ENCODE measurements at places on chromosomes 13 and 19.

- DNase-seq = no peak
Measured at GRCh38 chr13:41970022-41970421, 9.1 kb upstream of the VWA8 start.

GRCh38 chr19:31497709-31498108 lies 148.5 kb upstream of the TSHZ3 start:
- DNase-seq = no peak

- no peak for DNase-seq
Measured at GRCh38 chr13:87674247-87674738, 3.1 kb downstream of the SLITRK5 start.

- no peak for DNase-seq
Measured at GRCh38 chr19:1888385-1888784, 3.1 kb upstream of the ABHD17A start.

GRCh38 chr19:34375598-34375997 lies 10.6 kb downstream of the GPI start:
- DNase-seq = no peak

GRCh38 chr13:26442541-26442940 lies 114.9 kb upstream of the WASF3 start:
- no peak for DNase-seq

DNA sequence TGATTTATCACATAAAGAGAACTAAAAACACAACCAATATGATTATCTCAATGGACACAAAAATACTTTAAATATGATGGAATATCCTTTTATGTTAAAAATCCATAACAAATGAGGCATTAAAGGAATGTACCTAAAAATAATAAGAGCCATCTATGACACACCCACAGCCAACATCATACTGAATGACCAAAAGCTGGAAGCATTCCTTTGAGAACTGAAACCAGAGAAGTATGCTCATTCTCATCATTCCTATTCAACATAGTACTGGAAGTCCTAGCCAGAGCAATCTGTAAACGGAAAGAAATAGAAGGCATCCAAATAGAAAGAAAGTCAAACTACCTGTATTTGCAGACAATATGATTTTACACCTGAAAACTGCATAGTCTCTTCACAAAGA lies 671.0 kb downstream of the SLITRK1 start:
- no peak for DNase-seq

DNA sequence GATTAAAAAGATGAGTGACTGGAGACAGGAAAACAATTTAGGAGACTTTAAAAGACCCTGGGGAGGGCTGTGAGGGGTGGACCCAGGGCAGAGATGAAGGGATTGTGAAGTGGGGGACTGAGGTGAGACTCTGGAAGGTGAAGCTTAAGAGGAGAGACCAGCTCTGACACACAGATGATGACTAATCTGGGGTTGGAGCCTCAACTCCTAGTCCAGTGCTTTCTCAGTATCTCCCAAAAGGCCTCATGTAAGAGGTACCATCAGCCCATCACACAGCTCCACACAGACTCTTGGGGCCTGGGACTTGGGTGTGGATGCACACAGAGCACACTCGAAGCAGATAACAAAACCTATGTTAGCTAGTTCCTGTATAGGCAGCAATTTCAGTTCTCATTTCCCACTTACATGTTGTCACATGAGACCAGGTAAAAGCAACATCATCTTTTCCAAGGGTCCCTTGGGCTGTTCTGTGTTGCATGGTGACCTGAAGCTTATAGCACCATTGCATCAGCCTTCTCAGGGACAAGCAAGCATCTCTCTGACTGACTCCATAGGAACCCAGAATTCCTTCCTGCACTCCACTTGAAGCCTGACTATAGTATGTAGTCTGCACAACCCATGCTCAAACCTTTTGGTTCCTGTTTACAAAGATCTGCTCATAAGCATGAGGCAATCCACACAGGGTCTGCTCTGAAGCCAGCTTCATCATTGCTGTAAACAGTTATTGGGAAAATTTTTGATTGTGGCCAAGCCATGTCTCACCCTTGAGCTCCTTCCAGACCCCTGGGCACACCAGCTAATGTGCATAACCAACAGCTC lies 88.6 kb upstream of the MYCBP2 start:
- DNase-seq = no peak

GRCh38 chr13:59495936-59496512 lies 667.7 kb downstream of the DIAPH3 start:
- no peak for DNase-seq

DNA sequence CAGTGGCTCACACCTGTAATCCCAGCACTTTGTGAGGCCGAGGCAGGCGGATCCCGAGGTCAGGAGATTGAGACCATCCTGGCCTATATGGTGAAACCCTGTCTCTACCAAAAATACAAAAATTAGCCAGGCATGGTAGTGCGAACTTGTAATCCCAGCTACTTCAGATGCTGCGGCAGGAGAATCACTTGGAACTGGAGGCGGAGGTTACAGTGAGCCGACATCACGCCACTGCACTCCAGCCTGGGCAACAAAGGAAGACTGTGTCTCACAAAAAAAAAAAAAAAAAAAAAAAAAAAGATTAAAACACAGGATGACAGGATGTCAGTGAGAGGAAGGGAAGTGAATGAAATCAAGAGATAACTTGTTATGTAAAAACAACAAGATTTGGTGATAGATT lies 1158.5 kb downstream of the PCDH9 start:
- DNase-seq = no peak

GRCh38 chr13:108961542-108962125 lies 332.2 kb downstream of the MYO16 start:
- no peak for DNase-seq

- DNase-seq = no peak
Measured at GRCh38 chr19:18856385-18857126, 24.8 kb downstream of the UPF1 start.

DNA sequence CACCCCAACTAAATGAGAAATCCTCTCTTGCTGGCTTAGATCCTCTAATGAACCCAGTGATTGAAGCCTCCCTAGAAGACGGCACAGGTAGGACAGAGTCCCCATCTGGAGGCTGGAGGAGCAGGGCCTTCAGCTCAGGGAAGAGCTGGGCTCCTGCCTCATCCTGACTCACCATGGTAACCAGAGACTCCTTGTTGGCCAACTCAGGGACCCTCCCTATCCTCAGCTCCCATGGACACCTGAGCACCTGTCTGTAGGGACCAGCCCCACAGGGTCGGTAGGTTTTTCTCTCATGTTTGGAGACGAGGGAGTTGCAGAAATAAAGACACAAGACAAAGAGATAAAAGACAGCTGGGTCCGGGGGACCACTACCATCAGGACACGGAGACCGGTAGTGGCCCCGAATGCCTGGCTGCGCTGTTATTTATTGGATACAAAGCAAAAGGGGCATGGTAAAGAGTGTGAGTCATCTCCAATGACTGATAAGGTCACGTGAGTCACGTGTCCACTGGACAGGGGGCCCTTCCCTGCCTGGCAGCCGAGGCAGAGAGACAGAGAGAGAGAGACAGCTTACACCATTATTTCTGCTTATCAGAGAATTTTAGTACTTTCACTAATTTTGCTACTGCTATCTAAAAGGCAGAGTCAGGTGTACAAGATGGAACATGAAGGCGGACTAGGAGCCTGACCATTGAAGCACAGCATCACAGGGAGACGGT lies 26.6 kb downstream of the SIGLEC7 start:
- no peak for DNase-seq

DNA sequence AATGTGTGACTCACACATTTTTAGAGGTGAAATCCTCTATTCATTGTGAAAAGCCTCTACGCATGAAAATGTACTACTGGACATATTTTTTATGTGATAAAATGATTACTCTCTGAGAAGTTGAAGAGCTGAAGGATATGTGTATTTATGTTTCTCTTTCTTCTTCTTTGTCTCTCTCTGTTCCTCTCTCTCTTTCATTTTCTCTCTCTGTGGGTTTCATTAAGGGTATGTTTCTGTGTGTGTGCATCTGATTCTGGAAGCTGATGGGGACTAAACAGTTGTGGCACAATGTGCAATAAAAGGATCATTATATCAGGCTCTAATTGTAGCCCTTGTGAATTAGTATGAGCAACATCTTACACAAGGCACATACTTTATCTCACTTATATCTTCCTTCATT lies 867.7 kb downstream of the PCDH9 start:
- no peak for DNase-seq

- DNase-seq = no peak
Measured at GRCh38 chr19:5889288-5889971, 14.2 kb downstream of the NDUFA11 start.

DNA sequence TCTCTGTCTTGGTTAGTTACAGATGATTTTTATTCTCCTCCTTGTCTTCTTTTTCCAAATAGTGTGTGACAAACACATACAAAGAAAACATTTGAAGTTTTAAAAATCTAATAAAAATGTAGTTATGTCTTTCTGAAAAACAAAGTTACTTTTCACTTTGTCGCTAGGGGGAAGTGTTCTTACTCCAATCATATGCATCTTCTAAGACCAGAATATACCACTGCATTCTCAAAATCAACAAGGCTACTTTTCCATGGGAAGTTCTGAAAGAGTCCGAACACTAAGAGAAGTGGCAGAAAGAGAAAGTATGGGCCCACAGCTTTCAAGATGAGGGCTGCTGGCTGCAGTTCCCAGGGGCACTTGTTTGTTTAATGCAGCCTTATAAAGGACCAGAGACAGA lies 208.9 kb downstream of the DCT start:
- no peak for DNase-seq

GRCh38 chr13:35987572-35988513 lies 143.3 kb downstream of the DCLK1 start:
- DNase-seq = no peak

DNA sequence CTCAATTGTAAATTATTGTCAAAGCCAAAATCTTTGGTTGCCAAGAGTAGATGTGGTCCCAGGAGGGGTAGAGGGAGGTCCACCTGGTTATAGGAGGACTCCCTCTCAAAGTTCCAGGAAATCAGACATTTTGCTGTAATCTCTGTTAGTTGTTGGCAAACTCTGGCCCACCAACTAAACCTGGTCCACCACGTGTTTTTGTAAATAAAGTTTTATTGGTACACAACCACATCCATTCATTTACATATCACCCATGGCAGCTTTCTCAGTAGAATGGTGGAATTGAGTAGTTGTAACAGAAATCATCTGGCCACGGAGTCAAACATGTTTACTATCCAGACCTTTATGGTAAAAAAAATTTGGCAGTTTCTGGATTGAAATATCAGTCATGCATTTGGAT lies 70.6 kb downstream of the ZNF557 start:
- no peak for DNase-seq

- no peak for DNase-seq
Measured at GRCh38 chr13:85347251-85347650, 452.0 kb downstream of the SLITRK6 start.

DNA sequence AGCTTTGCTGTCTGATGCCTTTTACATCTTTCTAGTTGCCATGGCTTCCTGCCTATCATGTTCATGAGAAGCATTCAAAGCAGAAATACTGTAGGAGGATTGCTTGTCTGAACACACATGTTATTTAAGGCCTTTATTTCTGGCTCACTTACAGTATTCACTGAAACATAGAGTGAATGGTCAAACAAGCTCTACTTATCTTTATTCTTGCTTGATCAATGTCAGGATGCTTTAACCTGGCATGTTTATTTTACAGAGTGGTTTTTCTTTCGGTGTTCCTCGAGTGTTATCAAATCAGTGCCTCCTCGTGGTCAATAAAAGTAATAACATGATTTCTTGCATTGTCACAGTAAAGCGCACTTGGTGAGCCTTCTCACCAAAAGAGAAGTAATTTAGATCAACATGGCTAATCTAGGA lies 73.5 kb upstream of the PCDH17 start:
- DNase-seq = no peak

GRCh38 chr13:33262062-33262487 lies 23.5 kb downstream of the STARD13 start:
- DNase-seq = no peak

DNA sequence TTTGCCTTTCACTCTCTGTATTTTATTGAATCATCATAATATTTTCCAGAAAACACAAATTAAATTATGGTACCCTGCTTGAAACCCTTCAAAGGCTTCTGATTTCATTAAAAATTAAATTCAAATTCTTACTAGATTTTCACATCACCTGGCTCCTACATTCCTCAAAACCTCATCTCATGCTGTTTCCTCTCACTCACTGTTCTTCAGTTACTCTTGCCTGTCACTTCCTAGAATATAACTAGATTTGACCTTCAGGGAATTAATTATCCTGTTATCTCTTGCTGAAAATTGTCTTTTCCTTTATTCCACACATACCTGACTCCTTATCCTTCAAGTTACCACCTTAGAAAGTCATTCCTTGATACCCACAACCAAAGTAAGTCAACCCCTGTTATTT lies 2294.7 kb downstream of the PCDH9 start:
- DNase-seq = no peak

DNA sequence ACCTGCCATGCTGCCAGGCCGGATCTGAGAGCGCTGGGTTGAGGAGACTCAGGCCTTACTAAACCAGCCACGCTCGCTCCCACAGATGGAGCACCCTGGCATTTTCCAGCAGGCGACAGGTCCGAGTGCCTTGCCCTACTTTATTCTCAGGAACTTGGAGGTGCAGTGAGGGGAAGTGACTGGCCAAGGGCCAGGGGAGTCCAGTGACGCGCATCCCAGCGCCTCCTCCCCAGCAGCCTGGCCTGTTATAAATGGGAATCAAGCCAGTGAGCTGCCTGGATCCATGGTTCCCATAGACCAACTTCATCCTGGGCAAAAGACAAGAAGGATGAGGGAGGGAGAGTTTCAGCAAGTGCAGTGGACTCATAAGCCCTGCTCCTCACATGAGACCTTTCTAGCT lies 35.5 kb downstream of the TMED1 start:
- no peak for DNase-seq

- no peak for DNase-seq
Measured at GRCh38 chr19:46431824-46432223, 3.1 kb upstream of the PNMA8C start.

DNA sequence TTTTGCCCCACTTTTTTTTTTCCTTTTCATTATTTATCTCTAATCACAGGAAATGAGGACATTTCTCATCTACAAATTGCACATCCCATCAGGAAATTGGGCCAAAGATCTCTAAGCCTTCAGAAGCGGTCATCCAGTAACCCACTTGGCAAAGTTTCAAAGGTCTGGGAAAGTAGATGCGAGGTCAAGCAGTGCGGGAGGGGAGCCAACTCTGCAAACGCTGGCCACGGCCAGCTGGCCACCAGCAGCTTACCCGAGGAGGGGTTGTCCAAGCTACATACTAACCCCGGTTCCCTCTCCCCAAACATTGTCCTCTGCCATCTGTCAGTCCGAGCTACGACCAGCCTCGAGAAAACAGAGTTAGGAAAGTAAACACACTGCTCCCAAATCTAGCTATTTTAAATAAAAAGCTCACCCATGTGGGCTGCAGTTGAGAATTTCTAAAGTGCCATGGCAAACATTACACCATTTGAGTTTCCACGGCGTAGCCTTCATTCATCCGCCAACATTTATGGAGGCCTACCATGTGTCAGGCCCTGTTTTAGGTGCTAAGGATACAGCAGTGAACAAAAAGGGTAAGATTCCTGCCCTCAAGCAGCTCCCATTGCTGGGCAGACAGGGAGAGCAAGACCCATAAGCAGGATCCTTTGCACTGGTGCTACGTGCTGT lies 11.5 kb downstream of the FFAR2 start:
- no peak for DNase-seq

GRCh38 chr13:91313103-91313502 lies 34.4 kb upstream of the MIR17HG start:
- no peak for DNase-seq

All from T-helper 17 cell (primary cell).